ENCODE measurements at places on chromosomes 7 and 10.

DNA sequence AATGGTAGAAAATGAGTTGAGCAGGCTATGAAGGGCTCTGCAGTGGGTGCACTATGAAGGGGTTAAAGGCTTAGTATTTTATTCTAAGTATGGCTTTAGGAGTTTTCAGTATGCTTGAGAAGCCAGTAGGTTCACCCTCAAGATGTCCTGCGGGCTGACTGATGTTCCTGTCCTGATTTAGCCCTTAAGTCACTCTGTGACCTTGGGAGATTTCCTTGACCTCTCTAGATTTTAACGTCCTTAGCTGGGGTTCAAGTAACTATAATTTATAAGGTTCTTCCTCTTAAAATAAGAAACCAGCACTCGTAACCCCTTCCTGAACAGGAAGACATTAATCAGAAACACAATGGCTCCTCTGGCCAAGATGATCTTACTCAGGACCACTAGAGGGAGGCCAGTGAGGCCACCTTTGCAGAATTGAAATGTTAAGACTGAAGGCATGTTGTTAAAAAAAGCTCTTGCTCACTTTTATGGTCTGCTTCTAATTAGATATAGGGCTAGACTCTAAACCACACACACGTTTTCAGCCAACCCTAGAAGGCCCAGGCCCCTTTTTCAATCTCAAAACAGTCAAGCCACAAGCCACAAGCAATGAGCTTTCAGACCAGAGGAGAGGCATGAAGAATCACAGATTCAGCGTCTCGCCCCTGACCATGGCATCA lies 41.9 kb downstream of the CDK1 start:
- peak; percentile 11 for DNase-seq

- DNase-seq: no peak
Measured at GRCh38 chr10:114650266-114650665, 7.8 kb downstream of the ABLIM1 start.

- peak; percentile 100 for DNase-seq
Measured at GRCh38 chr10:110919349-110919931, at the start of gene SHOC2. TSS of gene SHOC2 (plus strand) at chr10:110919604. CDS start at chr10:110964359, 44,755 bp downstream.

GRCh38 chr10:90769946-90770841 lies 87.6 kb downstream of the HTR7 start:
- no peak for DNase-seq

GRCh38 chr10:117175215-117175900 lies 21.9 kb upstream of the KCNK18 start:
- DNase-seq: no peak

DNA sequence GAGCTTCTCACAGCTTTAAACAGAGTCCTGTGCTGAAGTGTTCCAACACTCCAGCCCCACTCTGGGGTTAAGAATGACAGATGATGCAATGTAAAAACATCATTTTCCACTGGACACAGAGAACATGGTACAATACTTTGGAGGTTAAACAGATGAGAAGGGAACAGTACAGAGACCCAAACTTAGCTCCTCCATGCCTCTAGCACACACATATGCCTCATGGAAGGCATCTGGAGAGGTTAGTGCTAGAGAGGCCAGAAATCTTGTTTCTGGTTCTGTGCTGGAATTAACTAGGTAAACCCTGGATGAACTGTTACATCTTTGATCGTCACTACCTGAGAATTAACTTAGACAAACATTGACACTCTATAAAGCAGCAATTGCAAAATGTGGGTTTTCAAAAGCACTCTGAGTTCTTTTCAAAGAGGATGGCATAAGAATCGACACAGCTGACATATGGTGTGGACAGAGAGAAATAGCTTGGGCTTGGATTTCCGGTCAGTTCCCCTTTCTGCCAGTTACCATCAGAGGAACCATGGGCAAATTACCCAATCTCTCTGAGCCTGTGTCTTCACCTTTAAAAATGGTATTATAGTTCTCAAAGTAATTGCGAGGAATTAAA lies 81.9 kb downstream of the KCNMA1 start:
- no peak for DNase-seq
